ENCODE measurements at places on chromosomes 12 and 14. TPM values are rescaled to one million over a fixed set of nuclear protein-coding genes. Genes with fewer than 3 reads are reported as not detected.

The AHNAK2 gene
- 145 TPM for total RNA-seq

The SAV1 gene
- total RNA-seq: 18.0 TPM

The PRB2 gene
- not detected for total RNA-seq

The A2M gene
- total RNA-seq: 83.5 TPM

The KLHL33 gene
- 0.12 TPM for total RNA-seq

The MANSC4 gene
- not detected for total RNA-seq

The SLC15A5 gene
- total RNA-seq: not detected

The PTHLH gene
- not detected for total RNA-seq

The SYT1 gene
- 11.8 TPM for total RNA-seq

The TM9SF1 gene
- total RNA-seq: 41.7 TPM

The PRKCH gene
- total RNA-seq: 14.8 TPM

The PLBD1 gene
- 82.4 TPM for total RNA-seq

The CIT gene
- 20.5 TPM for total RNA-seq

The BMP4 gene
- 8.1 TPM for total RNA-seq

Measured in mucosa of descending colon (tissue), 3 donors.